ENCODE measurements at places on chromosomes 12 and 14.

GRCh38 chr14:103994535-103995184 is 52.3 kb upstream of the RD3L start:
- DNase-seq = no peak

GRCh38 chr12:96334502-96334901 is 65.7 kb downstream of the CDK17 start:
- no peak for DNase-seq

GRCh38 chr12:91074154-91074709 is 16.4 kb upstream of the KERA start:
- no peak for DNase-seq

DNA sequence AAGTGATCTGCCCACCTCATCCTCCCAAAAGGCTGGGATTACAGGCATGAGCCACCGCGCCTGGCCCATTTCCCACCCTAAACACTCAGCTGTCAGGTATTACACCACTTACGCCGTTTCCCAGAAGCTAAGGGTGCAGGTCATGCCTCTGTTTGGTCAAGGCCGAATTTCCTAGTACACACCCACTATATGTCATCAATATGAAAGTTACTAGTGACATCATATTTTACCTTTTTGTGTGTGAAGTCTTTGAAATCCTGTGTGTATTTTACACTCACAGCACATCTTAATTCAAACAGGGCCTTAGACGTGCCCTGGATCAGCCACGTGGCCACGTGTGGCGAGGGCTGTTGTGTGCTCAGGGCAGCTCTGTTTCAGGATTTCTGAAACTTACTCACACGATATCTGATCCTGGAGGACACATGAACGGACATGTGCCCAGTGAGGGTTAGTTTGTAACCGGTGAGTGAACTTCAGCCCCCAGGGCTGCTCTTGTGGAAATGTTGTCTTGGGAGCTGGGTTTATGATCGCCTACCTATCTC is 51.8 kb downstream of the GLT1D1 start:
- DNase-seq = no peak

GRCh38 chr12:115351514-115352077 is 667.6 kb upstream of the TBX3 start:
- no peak for DNase-seq

- no peak for DNase-seq
These were observed 64.9 kb upstream of the VASH1 start for GRCh38 chr14:76696361-76696760.

GRCh38 chr14:104665114-104665656 is 24.2 kb upstream of the INF2 start:
- DNase-seq = no peak

GRCh38 chr14:55909879-55910278 is 208.3 kb upstream of the PELI2 start:
- DNase-seq = no peak

DNA sequence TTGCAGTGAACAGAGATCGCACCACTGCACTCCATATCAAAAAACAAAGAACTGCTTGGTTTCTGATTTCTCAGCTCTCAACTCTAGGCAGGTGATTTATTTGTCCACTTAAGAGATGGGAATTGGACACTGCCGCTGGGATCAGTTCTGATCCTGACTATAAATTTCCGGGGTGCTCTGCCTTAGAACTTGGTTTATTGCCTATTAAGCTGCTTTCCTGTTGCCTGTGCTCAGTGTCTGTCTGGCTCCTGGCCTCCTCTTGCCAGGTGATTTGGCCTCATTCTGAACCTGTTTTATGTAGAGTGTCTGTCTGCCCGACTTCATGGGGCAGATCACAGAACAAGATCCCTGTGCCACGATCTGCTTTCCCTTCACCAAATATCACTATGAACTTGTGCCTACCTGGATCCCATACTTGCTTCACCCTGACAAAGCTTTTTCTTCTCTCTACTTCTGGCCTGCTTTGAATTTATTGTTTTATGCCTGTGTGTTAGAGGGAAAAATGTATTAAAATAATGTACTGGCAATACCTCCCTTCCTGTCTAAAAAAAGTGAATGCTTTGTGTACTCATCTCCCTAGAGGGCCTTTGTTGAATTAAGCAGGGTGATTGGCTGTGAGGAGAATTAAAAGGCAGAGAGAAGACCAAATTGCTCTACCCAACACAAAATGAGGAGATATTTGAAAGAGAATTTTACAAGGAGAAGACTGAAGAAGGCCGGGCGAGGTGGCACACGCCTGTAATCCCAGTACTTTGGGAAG is 27.6 kb downstream of the CDKN1B start:
- DNase-seq = no peak

GRCh38 chr12:4014858-4015224 is 141.6 kb upstream of the PARP11 start:
- no peak for DNase-seq

DNA sequence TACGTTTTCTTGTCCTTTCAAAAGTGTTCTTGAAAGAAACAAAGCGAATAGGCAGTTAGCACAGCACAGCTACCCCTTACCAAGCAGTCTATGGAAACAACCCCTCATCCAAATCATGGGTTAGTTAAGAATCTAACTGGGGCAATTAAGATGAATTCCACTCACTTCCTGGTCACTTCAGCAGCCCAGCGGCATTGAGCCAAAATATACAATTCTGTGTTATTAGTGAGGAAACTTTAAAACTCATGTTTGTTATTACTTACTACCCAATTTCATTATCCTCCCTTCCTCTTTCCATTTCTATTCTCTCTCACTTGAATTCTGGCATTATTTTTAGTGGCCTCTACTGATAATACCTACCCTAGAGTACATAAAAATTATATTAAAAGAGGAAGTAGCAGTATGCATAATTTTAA is 121.4 kb downstream of the PPHLN1 start:
- DNase-seq = no peak

GRCh38 chr12:124185971-124186686 is 108.8 kb upstream of the RFLNA start:
- no peak for DNase-seq

- no peak for DNase-seq
These were observed 2.1 kb downstream of the DUSP6 start for GRCh38 chr12:89350260-89350629.

GRCh38 chr12:57563358-57563757 is 13.5 kb downstream of the KIF5A start:
- DNase-seq = no peak

DNA sequence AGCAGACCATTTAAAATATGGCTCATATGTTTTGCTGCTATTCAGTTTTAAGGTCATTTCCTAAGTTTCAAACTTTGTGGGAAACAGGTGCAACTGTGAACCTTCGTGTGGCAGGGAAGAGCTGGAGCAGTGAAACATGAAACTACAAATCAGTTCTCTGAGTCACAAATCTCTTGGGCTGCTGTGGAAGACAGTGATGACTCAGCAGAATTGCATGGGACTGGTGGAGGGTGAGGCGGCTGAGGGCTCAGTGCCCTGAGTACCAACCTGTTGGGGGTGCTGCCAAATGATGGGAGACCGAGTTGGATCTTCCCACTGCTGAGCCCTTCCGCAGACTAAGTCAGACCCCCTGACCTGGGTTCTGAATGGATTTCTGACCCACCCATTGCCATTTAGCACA is 8.4 kb upstream of the CALM1 start:
- DNase-seq = no peak

- no peak for DNase-seq
These were observed 80.2 kb downstream of the NOC4L start for GRCh38 chr12:132224484-132224883.

DNA sequence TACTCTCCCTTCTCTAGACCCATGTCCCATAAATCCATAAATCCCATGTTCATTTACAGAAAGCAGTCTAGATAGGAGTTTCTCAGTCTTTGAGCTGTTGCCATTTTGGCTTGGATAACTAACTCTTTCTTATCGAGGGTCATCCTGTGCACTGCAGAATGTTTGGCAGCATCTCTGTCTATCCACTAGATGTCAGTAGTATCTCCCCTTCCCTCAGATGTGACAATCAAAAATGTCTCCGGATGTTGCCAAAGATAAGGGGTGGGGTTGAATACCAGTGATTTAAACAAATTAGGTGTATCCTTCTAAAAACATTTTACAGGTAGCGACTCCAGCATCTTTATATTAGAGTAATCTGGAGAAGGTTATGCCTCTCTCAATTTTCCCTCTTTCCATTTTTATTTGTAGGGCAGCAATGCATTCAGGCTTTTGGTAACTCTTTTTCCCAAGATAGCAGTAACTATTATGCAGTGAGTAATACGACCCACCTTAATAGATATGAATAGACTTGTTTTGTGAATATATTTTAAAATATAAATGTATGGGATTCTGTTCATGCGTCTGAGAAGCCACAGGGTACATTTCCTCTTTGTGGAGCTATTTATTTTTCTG is 100.7 kb downstream of the LRRK2 start:
- no peak for DNase-seq

- DNase-seq = no peak
These were observed 12.2 kb downstream of the CEP170B start for GRCh38 chr14:104877066-104877805.

- DNase-seq = no peak
These were observed 11.4 kb downstream of the MANSC1 start for GRCh38 chr12:12338527-12339168.

- no peak for DNase-seq
These were observed 607 bp downstream of the OS9 start for GRCh38 chr12:57694459-57695019.

GRCh38 chr12:49133014-49133413 is 1.8 kb upstream of the TUBA1B start:
- DNase-seq = no peak

- no peak for DNase-seq
These were observed 202.3 kb upstream of the CDKN3 start for GRCh38 chr14:54194501-54194900.

DNA sequence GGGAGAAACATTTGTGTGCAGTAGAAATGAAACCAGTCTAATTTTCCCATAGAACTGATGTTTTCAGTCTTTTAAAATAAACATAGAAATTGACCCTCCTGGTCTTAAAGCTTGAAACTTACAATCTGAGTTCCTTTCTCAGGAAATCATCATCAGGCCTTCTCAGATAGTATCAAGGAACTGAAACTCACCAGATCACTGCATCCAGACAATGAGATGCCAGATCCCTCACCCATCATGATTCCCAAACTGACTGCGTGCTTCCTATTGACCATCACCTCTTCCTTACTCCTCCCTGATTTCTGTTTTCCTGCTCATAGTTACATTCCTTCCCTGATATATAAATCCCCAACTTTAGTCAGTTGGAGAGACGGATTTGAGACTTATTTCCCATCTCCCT is 195.0 kb upstream of the AMIGO2 start:
- no peak for DNase-seq

All from stimulated activated CD8-positive, alpha-beta memory T cell treated with anti-CD3 and anti-CD28 coated beads, Interleukin-4, amount 100 ng/mL, for 24 hours (primary cell).